DMS153 (cell line): ENCODE measurements at places on chromosomes 1 and 21.

GRCh38 chr1:230902349-230902923, 34.1 kb upstream of the C1orf198 start:
- DNase-seq, result no peak

- DNase-seq, result no peak
Measured at GRCh38 chr1:242811092-242811840, 286.8 kb upstream of the PLD5 start.

GRCh38 chr1:12610305-12610935, 7.6 kb downstream of the DHRS3 start:
- no peak for DNase-seq

DNA sequence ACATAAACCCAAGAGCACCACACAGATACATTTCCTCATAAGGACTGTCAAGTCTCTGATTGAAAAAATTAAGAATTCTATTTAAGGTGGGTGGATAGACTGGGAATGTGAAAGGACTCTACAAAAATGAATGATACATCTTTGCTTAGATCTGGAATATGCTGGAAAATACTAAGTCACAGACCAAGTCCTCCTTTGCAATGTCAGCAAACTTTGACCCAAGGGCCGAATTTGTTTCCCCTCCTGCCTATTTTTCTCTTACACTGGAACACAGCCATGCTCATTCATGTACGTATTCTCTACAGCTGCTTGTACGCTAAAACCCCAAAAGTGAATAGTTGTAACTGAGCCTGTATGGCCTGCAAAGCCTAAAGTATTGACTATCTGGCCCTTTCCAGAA, 180.7 kb downstream of the ADSS2 start:
- no peak for DNase-seq

DNA sequence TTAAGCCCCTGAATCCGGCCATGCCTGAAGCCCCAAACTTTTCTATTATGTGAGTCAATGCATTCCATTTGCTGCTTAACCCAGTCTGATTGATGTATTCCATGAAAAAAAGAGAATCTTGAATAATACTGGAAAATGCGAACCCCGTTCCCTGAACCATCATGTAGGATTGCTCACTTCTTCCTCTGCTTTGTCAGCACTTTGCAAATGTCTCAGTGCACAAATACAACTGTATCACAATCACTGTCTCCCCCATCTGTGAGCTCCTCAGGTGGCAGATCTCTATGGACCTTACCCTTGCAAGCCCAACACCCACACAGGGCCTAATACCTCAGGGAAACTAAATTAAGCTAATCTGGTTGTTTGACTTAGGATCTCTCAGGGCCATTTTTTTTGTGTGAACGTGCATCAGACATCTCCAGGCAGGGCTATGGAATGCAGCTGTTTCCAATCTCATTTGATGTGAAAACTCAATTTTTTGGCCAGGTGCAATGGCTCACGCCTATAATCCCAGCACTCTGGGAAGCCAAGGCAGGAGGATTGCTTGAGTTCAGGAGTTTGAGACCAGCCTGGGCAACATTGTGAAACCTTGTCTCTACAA, 2.1 kb upstream of the RCAN3 start:
- DNase-seq, result no peak

- peak; percentile 67 for DNase-seq
Measured at GRCh38 chr1:76254104-76255030, 179.8 kb downstream of the ST6GALNAC3 start.
